ENCODE measurements at places on chromosomes 4 and X.

DNA sequence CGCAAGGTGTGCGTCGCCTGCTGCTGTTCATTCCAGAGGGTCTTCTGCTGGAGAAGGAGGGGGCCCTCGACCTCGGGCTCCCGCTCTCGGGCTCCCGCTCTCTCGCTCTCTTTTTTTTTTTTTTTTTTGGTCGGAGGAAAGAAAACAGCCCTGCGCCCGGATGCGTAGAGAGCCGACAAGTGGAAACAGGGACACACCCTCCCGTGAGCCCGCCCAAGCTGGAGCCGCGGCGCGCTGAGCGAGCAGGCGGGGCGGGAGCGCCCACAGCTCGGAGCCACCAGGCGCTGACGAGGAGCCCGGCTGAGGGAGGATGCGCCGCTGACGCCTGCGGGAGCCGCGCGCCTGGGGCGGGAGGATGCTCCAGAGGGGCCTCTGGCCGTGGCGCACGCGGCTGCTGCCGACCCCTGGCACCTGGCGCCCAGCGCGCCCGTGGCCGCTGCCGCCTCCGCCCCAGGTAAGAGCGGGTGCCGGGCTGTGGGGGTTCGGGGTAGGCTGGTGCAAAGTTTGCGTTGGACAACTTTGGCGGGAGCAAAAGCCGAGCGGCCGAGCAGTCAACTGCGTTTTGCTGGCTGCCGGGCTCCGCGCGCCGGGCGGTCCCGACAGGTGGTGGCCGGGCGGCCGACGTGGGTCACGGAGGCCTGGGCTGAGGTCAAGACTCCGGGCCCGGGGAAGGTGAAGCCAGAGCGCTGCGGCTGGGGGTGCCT is at the start of gene MCUB:
MCUB (plus strand) TSS at position 264 of the 704 bp plus-strand sequence; CDS start at position 356, 92 bp downstream.
- peaks cover 16% of the 10 kb centered on the region for H3K4me1 ChIP-seq
- peak within 1 kb of the TSS; percentile 93 for H3K4me3 ChIP-seq
- H3K27ac ChIP-seq = peak within 1 kb of the TSS; percentile 94
- no peaks in the 10 kb centered on the region for H3K27me3 ChIP-seq
- no peaks in the 10 kb centered on the region for H3K36me3 ChIP-seq
- peak; percentile 85 for DNase-seq

GRCh38 chrX:38087594-38087993 is 81.2 kb downstream of the SYTL5 start:
- H3K36me3 ChIP-seq = no peaks in the 10 kb centered on the region
- DNase-seq = no peak
- no peaks in the 10 kb centered on the region for H3K4me1 ChIP-seq
- H3K27ac ChIP-seq = no peak overlapping the region
- no peaks in the 10 kb centered on the region for H3K27me3 ChIP-seq

DNA sequence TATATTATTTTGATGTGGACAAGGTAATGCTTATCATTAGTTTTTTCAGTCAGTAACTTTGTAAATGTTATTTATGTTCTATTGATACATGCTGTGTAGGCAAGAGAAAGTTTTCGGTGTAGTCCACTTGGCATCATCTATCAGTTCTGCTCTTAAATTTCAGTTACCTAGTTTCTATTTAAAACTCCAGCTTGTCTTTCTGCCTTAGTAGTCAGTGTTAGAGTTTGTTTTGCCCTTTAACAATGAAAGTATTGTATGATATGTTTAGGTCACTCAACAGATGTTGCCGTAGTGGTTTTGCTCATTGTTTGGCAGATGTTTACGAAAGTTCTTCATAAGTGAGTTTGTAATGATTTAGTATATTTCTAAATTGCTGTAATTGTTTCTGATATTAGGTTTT is 34.9 kb upstream of the FHDC1 start:
- no peak overlapping the region for H3K4me3 ChIP-seq
- H3K27me3 ChIP-seq = no peaks in the 10 kb centered on the region
- H3K36me3 ChIP-seq = no peaks in the 10 kb centered on the region
- no peaks in the 10 kb centered on the region for H3K4me1 ChIP-seq
- H3K27ac ChIP-seq = no peak overlapping the region

GRCh38 chrX:110432091-110432905 is 73.7 kb downstream of the RTL9 start:
- no peak for DNase-seq
- H3K27ac ChIP-seq = no peak overlapping the region
- H3K27me3 ChIP-seq = no peaks in the 10 kb centered on the region
- no peak overlapping the region for H3K4me3 ChIP-seq
- no peaks in the 10 kb centered on the region for H3K4me1 ChIP-seq
- H3K36me3 ChIP-seq = no peaks in the 10 kb centered on the region

GRCh38 chr4:186861317-186861716 is 137.7 kb upstream of the FAT1 start:
- H3K27me3 ChIP-seq = no peaks in the 10 kb centered on the region

- no peaks in the 10 kb centered on the region for H3K36me3 ChIP-seq
- H3K4me3 ChIP-seq = no peak overlapping the region
- no peaks in the 10 kb centered on the region for H3K27me3 ChIP-seq
- peak; percentile 52 for DNase-seq
These were observed 10.0 kb downstream of the SAT1 start for GRCh38 chrX:23792861-23793553.

GRCh38 chr4:168710353-168710946 is 213.6 kb downstream of the PALLD start:
- no peak overlapping the region for H3K27ac ChIP-seq
- H3K36me3 ChIP-seq = no peaks in the 10 kb centered on the region
- peaks cover 12% of the 10 kb centered on the region for H3K4me1 ChIP-seq
- no peaks in the 10 kb centered on the region for H3K27me3 ChIP-seq
- no peak overlapping the region for H3K4me3 ChIP-seq
- DNase-seq = peak; percentile 82

GRCh38 chrX:111040377-111041017 is 55.5 kb upstream of the PAK3 start:
- no peak for DNase-seq
- no peaks in the 10 kb centered on the region for H3K36me3 ChIP-seq
- H3K4me3 ChIP-seq = no peak overlapping the region
- H3K4me1 ChIP-seq = no peaks in the 10 kb centered on the region
